ENCODE measurements at places on chromosomes 11 and 22. TPM values are rescaled to one million over a fixed set of nuclear protein-coding genes. Genes with fewer than 3 reads are reported as not detected.

DNA sequence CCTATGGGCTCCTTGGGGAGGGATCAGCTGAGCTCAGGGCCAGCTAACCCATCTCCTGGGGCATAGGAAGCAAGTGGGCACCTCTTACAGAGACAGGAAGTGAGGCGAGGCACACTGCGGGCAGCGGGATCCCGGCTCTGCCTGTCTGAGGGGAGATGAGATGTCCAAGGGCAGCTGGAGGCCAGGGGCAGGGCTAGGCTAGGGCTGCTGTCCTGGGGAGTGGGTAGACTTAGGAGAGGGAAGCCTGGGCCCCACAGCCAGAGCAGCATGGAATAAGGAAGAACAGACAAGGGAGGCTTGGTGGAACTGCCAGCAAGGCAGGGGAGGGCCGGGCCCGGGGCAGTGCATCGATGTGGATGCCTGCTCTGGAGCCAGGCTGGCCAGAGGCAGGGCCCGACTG, 76.3 kb downstream of the MORC2 start:
- H3K36me3 ChIP-seq: peaks cover 42% of the 10 kb centered on the region
- DNase-seq: peak; percentile 1
- H3K4me3 ChIP-seq: no peak overlapping the region
- H3K4me1 ChIP-seq: peaks cover 2% of the 10 kb centered on the region
- H3K27me3 ChIP-seq: no peaks in the 10 kb centered on the region

GRCh38 chr11:96075532-96075959, 151.6 kb upstream of the MTMR2 start:
- peak overlapping the region; percentile 61 for H3K27ac ChIP-seq
- H3K36me3 ChIP-seq: no peaks in the 10 kb centered on the region
- H3K4me1 ChIP-seq: peaks cover 25% of the 10 kb centered on the region
- no peaks in the 10 kb centered on the region for H3K27me3 ChIP-seq
- no peak overlapping the region for H3K4me3 ChIP-seq

DAGLA gene
- total RNA-seq: 3.2 TPM

SLC37A4 gene
- total RNA-seq: 5.4 TPM

EMID1 gene
- total RNA-seq: 0.74 TPM
